Activated naive CD4-positive, alpha-beta T cell treated with anti-CD3 and anti-CD28 coated beads, Interleukin-2, amount 50 U/mL, for 72 hours (primary cell): ENCODE measurements at places on chromosomes 2 and 18. TPM values are rescaled to one million over a fixed set of nuclear protein-coding genes. Genes with fewer than 3 reads are reported as not detected.

DNA sequence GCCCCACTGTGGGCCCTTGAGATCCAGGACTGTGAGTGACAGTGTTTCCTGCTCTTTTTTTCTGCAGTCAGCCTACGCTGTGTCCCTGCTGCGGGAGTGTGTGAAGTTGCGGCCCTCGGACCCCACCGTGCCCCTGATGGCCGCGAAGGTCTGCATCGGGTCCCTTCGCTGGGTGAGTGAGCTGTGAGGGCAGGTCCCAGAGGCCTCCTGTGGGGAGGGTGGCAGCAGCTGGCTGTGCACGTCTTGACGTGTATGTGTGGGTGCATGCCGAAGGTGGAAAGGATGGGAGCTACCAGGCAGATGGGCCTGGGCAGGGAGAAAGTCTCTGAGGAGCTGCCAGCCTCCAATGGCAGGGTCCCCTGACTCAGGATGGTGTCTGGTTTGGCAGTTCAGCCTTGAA lies 95.7 kb upstream of the MCFD2 start:
- no peak for DNase-seq

DNA sequence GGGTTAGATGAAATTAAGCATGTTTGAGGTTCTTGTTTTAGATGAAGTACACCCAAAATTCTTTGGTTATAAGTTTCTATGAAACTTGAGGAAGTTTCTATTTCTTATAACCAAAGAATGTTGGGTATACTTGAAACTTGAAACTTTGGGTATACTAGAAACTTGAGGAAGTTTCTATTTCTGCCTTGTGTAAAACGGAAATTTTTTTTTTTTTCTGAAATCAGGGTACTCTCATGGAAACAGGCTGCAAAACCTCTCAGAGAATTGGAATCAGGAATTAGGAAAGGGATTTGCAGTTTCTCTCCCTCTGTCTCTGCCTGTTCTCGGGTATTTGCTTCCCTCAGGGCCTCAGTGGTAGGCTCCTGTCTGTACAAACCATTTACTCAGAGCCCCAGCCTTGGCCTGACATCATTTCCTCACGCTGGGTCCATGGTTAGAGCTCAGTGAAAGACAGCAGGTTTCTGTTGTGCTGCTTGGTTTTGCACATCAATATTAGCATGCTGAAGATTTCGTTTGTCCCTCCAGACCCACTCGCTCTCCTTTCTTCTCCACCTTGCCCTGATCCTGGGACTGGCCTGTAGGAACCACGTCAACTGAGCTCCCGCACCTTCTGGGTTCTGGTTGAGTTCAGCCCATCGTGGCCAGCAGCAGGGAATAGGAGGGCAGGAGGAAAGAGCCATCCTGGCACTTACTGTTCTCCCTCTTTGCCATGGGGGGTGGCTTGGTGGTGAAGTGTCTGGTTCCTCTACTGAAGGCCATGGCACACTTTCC lies 106.4 kb downstream of the POLR1A start:
- DNase-seq = no peak

- no peak for DNase-seq
Observed at GRCh38 chr2:180062178-180062577, 55.1 kb upstream of the CWC22 start.

GRCh38 chr18:38369772-38370690 lies 804.4 kb upstream of the CELF4 start:
- no peak for DNase-seq

GRCh38 chr2:203453858-203454451 lies 81.1 kb downstream of the RAPH1 start:
- no peak for DNase-seq

- no peak for DNase-seq
Observed at GRCh38 chr2:101026253-101026701, 24.2 kb downstream of the RPL31 start.

DNA sequence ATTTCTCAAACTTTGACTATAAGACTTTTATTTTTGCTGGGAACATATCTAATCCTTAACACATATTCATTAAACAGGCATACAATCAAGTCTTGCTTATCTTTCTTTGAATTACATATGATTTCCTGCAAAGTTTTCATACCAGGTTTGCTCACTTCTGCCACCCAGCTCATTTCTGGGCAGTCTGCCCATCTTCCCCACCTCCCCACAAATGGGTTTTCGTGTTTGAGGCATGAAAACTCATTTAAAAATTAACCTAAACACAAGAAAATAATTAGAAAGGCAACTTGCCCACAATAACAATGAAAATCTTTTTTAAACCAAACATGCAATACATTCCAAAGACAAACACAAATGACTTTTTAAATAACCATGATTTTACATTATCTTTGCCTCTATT lies 3.4 kb downstream of the CHST9 start:
- no peak for DNase-seq

- DNase-seq = no peak
Observed at GRCh38 chr2:218517434-218518206, 50.5 kb downstream of the USP37 start.

GRCh38 chr2:154908327-154908726 lies 209.8 kb downstream of the KCNJ3 start:
- no peak for DNase-seq

DNA sequence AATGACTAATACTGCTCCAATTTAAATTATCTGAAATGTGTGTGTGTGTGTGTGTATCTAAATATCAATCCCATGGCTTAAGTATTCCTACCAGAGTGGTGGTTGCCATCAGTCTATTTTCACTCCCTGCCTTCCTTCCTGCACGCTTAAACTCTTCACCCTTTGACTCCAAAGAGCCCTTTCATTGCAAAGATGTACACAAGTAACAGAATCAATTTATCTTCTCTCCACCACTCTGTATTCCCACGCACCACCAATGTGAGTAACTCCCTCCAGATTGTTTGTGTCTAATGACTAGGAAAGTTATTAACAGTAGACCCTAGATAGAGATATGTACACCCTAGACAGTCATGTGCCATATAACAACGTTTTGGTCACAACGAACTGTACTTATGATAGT lies 42.8 kb downstream of the ARL6IP6 start:
- no peak for DNase-seq

GRCh38 chr2:95225658-95226057 lies 18.3 kb downstream of the ZNF892 start:
- no peak for DNase-seq

- no peak for DNase-seq
Observed at GRCh38 chr2:98085649-98086048, 1.3 kb upstream of the VWA3B start.

DNA sequence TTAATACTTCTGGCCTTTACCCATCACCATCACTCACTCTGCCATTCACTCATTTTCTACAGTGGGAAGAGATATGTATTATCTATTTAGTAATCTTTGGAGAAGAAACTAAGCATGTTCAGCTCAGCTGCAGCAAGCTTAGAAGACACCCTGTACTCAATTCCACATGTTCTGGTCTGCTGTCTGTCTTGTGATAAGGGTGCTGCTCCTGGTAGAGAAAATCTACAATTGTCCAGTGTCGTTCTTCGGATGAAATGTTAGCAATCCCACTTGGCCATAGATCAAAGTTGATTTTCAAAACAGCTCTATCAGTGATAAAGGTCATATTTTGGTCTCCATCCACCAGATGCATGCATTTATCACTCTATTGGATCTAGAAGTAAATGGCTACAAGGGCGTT lies 337.1 kb downstream of the LRRTM4 start:
- DNase-seq = no peak

DNA sequence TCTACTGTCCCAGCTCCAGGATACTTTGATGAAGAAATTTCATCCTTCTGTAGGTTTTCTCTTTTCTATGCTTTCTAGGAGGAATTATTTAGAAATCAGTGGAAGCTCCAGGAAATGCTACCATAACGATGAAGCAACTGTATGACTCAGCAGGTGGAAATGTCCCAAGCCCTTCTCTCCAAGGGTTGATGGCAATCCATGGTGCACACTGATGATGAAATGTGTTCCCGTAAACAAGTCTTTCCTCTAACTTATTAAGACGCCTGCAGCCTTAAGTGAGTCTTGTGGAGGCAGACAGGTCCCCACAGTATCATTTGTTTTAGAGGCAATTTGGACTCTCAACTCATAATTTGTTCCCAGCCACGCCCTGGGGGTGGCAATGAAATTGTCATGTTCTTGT lies 777.6 kb upstream of the SOX11 start:
- no peak for DNase-seq

Gene PTMA
- total RNA-seq = 1,703 TPM

Gene FOXD4L1
- total RNA-seq = 0.30 TPM

Gene CRYGD
- total RNA-seq = not detected

Gene CPO
- total RNA-seq = not detected
